ENCODE measurements at places on chromosomes 3 and 15.

- DNase-seq, result no peak
These were observed 65.6 kb upstream of the SLC6A1 start for GRCh38 chr3:10926811-10927521.

DNA sequence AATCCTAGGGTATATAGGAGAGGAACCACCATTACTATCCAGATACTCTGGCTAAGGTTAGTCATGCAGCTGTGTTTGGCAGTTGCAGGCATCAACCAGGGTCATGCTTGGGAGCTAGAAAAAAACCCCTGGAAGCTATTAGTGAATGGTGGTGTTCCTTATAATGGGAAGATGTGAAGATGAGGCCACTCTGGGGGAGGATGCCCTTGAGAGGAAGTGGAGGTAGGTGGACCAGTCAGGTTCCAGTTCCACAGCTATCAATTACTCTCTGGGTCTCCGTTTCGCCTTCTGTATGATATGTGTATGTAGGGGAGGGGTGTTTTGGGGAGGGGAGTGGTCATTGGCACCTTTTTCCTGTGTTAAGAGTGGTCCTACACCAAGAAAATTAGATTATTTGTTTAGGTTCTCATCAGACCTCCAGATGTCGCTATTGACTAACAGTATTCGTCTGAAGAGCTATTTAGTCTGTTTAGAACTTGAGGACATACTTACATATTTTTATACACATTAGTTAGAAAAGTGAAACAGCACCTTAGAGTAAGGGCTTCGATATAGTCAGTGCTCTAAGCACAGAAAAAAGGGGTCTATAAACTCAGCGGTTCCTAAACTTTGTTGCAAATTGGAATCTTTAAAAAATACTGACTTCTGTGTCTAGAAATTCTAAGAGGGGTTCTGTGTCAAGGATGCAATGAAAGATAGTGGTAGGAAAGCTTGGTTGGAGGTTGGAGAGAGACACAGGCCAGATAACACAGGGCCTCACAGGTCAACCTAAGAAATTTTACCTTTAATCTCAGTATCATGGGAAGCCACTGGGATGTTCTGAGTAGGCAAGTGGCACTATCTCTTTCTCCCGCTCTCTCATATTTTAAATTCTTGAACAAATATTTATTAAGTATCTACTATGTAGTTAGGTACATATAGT, 9.1 kb upstream of the HPS3 start:
- DNase-seq, result peak; percentile 87

- no peak for DNase-seq
These were observed 699.8 kb upstream of the GBE1 start for GRCh38 chr3:82461049-82461889.

GRCh38 chr3:29067007-29067406, 213.9 kb upstream of the RBMS3 start:
- DNase-seq, result no peak

DNA sequence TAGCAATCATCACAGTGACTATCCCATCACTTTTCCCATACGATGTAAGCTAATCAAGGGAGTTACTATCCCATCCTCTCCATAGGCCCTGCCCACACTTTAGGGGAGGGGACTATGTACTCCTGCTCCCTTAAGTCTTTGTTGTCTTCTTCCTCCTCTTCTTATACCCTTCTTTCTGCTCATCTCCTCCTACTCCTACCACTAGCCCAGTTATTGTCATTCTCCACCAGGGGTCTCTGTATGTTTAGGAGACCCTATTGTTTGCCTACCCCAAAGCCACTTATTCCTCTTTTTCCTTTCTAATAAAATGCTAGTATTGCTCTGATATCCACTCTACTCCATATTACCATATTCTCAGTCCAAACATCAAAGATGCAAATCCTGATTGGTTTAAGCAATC, 27.8 kb downstream of the STAC start:
- peak; percentile 15 for DNase-seq

DNA sequence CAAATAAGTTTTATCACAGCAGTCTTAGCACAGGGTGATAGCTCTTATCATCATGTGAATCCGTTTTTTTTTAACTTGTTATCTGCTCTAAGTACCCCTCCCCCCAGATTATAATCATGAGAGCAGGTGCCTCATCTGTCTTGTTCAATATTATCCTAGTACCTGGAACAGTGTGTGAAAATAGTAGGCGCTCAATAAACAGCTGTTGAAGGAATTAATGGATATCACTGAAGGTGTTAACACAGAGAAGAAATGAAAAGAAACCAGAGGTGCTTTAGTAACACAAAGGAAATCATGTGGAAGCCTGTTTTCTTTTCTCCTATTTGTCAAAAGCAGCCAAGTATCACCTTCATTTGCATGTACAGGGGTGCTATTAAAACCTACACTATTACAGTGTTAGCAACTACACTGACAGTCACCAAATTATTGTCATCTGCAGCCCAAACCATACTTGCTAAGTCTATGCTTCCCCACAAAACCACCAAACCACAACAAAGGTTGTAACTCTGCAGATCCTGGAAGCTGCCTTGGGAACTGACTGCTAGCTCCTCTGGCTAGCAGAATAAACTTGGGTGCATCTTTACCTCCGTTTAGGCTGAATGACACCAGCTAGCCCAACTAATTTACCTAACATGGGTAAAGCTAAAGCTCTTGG, 2.9 kb downstream of the XPC start:
- DNase-seq, result peak; percentile 55

DNA sequence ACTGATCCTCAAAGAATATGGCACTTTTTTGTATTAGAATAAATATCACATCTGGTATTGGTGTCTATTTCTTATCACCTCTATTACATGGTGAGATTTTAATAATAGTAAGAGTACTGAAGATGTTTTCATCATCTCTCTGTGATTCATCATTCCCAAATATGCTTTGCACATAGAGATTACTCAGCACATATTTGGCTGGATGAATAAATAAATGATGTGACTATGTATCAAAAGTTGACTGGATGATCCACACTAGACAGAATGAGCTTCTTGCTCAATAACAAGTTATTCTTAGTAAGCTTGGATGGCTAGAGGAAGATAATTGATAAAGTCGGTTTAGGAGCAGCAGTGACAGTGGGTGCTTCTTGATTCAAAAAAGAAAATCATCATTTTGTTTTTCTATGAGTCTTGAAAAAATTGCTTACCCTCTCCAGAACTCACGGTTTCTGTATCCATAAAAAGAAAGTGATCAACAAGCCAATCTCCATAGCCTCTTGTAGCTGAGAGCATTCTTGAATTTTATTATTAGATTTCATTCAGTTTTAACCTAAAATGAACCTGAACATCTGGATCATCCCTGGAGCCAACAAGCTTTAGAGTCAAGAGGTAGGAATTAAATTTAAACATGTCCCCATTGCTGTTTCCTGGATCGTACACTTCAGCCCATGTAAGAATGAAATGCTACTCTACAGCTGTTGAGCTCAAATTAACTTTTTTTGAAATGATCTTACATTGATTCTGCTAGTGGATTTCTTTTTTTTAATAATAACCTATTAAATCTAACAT, 104.8 kb upstream of the OSTN start:
- no peak for DNase-seq

- no peak for DNase-seq
These were observed 3.1 kb downstream of the CCDC33 start for GRCh38 chr15:74239051-74239705.

Measured in NAMALWA (cell line).